HuH-7.5 (cell line): ENCODE measurements at places on chromosomes 3 and 15.
A peak's percentile ranks its signal among the peaks of the same experiment; 100 is the strongest.

DNA sequence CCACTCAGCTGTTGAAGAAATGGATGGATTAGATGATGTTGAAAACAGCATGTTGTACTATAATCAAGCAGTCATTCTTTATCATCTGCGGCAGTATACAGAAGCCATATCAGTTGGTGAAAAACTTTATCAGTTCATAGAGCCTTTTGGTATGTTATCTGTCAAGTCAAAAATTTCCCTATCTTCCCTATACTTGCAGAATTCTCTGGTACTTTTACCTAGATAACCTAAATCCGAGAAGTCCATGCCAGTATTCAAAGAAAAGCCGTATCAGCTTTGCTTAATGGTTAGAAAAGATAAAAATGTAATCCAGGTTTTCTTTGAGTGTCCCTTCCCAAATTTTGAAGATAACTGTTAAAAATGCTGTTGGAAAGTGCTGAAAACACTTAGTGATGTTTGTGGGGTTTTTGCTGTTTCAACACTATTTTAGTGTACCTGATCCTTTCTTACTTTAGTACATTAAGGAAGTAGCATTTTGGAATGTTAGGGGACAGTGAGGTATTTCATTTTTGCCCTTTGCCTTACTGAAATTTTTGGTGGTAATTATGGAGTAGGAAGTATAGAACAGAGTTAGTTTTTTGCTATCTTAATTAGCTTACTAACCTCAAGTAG is 23.8 kb downstream of the CNOT10 start:
- DNase-seq, result no peak

DNA sequence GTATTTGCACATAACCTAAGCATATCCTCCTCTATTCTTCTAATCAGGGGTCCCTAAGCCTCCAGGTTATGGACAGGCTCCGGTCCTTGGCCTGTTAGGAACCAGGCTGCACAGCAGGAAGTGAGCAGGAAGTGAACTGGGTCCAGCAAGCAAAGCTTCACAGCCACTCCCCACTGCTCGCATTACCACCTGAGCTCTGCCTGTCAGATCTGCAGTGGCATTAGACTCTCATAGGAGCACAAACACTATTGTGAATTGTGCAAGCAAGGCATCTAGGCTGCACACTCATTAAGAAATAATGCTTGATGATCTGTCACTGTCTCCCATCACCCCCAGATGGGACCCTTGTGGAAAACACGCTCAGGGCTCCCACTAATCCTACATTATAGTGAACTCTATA is 9.8 kb downstream of the MSL2 start:
- DNase-seq, result no peak

GRCh38 chr3:170804078-170804477 is 65.9 kb downstream of the RPL22L1 start:
- DNase-seq, result no peak

GRCh38 chr3:12444582-12445471 is 39.5 kb upstream of the TSEN2 start:
- peak; percentile 93 for DNase-seq

- DNase-seq, result no peak
Measured at GRCh38 chr3:185988080-185988815, 50.4 kb upstream of the TRA2B start.

GRCh38 chr15:101156509-101157159 is 95.2 kb downstream of the CHSY1 start:
- DNase-seq, result no peak

GRCh38 chr3:71229905-71230657 is 353.4 kb downstream of the FOXP1 start:
- no peak for DNase-seq

DNA sequence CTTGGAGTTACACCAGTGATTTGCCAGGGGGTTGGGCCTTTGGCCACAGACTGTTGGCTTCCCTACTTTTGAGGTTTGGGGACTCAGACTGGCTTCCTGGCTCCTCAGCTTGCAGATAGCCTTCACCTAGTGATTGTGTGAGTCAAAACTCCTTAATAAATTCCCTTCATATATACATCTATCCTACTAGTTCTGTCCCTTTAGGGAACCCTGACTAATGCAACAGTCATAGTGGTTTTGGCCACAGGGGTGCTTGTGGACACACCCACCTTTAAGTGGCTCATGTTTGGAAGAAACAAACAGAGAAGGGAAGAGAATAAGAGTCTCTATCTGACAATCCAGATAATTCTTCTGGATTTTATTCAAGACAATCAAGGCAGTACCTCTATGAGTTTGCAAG is 457.7 kb downstream of the EPHA3 start:
- no peak for DNase-seq

GRCh38 chr15:50415752-50416404 is 8.3 kb upstream of the USP8 start:
- no peak for DNase-seq

- DNase-seq, result no peak
Measured at GRCh38 chr3:59609657-59610348, 560.0 kb upstream of the CFAP20DC start.

GRCh38 chr3:132231633-132232032 is 85.6 kb upstream of the ACP3 start:
- no peak for DNase-seq

- DNase-seq, result no peak
Measured at GRCh38 chr15:75232826-75233503, 25.2 kb upstream of the GOLGA6C start.

- no peak for DNase-seq
Measured at GRCh38 chr3:114879059-114880031, 267.7 kb downstream of the ZBTB20 start.

GRCh38 chr15:50350621-50351020 is 4.4 kb downstream of the GABPB1 start:
- DNase-seq, result no peak

- no peak for DNase-seq
Measured at GRCh38 chr3:172904711-172905373, 154.3 kb downstream of the ECT2 start.

DNA sequence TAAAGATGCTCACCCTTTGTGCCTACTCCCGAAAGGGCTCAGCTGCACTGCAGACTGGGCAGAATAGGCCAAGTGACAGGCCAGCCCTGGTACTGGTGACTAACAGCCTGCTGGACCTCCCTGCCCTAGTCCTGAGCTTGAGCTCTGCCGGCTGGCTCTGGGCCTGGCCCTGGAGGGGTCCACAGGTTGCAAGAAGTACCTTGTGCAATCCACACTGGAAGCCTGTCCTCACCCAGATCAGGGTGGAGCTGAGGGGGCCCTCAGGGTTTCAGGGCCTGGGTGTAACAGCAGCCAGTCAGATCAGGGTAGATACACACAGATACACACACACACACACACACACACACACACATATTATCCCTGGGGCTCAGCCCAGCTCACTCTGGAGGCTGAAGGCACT is 27.3 kb upstream of the PLA2G4D start:
- DNase-seq, result no peak

GRCh38 chr3:9770276-9770812 is 597 bp upstream of the CAMK1 start:
- peak; percentile 94 for DNase-seq

DNA sequence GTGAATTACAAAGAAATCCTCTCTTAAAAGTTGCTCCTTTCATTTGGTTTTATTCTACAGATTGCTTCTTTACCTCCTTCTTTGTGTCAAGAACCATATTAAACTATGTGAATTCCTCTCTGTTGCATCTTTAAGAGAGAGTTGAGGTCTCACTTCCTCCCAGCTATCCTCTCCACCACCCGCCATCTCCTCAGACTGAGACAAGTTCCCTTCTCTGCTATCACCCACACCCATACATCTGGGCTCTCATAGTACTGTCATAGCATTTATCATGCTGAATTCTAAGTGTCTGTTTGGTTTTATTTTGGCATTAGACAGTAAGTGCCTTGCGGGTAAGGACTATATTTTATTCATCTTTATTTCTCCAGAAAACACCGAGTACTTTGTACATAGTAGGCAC is 54.2 kb downstream of the B3GALNT1 start:
- DNase-seq, result no peak

DNA sequence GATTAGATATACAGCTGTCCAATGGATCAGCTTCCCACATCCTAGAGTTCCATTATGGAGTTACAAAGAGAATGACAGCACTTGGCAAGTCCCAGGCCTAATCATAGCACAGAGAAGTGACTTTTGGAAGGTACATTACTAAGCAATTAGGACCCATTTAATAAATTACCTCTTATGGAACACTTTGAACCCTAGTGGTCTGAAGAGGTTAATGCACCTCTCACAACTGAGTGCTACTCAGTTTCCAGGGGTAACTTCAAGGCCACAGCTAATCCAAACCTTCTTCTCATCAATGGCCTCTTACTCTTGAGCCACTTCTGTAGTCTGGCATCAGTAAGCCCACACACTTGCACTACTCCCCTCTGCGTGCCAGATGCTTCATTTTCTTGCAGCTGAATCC is 34.9 kb upstream of the MEIS2 start:
- DNase-seq, result no peak

- DNase-seq, result peak; percentile 44
Measured at GRCh38 chr3:51501833-51502561, 2.2 kb upstream of the DCAF1 start.

- no peak for DNase-seq
Measured at GRCh38 chr3:193388361-193388760, 9.8 kb upstream of the ATP13A5 start.

DNA sequence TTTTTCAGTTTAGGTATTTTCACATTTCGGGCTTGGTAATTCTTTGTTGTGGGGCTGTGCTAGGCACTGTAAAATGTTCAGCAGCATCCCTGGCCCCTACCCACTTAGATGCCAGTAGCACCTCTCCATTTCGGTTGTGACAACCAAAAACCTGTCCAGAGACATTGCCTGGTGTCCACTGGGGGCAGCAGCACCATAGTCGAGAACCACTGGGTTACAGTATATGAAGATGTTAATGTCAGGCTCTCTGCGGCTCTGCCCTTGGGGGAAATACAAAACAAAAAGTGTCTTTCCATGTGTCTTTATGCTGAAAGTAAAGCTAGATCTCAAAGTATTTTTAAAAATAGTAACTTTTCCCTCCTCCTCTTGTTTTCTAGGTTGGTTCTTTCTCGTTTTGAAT is 177.2 kb downstream of the ITPR1 start:
- peak; percentile 48 for DNase-seq

DNA sequence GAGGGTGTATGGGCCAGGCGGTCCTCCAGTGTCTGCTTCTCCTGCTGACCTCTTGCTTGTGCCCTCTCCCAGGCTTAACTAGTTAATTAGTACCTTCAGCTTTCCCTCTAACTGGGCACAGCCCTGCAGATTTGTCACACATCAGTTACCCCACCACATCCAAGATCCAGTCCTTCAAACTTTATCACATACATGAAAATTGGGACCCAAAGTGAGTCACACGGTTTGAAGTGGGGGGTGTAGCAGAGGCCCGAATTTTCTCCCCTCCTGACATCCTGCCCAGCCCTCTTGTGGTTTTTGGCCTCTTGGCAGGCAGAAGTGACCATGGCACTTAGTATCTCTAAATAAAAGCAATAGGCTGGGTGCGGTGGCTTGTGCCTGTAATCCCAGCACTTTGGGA is 3.9 kb downstream of the MAPKAPK3 start:
- no peak for DNase-seq

DNA sequence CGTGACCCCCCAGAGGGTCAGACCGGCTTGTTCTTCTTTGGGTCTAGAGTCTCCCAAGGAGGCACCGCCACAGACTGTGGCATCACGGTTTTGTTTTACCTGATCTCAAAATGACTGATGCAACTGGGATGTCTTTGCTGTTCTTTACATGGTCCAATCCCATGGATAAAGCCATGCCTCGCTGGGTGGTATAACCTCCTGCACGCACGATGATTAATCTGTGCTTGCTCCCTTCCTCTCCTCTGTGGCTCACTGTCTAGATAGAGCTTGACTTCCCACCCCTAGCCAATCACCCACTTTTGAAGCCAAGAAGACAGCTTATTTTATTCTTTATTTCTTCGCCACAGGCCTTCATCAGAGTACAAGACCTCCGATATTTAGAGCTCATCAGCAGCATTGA is 36.6 kb upstream of the RHO start:
- no peak for DNase-seq

GRCh38 chr15:64599716-64600115 is 139.3 kb downstream of the ZNF609 start:
- DNase-seq, result no peak

- DNase-seq, result no peak
Measured at GRCh38 chr3:196225086-196225485, 8.8 kb downstream of the SLC51A start.

GRCh38 chr15:96413657-96414056 is 83.2 kb downstream of the NR2F2 start:
- no peak for DNase-seq

GRCh38 chr3:158640646-158641045 is 3.7 kb upstream of the GFM1 start:
- no peak for DNase-seq

GRCh38 chr15:71494563-71495397 is 315.6 kb upstream of the NR2E3 start:
- DNase-seq, result no peak

DNA sequence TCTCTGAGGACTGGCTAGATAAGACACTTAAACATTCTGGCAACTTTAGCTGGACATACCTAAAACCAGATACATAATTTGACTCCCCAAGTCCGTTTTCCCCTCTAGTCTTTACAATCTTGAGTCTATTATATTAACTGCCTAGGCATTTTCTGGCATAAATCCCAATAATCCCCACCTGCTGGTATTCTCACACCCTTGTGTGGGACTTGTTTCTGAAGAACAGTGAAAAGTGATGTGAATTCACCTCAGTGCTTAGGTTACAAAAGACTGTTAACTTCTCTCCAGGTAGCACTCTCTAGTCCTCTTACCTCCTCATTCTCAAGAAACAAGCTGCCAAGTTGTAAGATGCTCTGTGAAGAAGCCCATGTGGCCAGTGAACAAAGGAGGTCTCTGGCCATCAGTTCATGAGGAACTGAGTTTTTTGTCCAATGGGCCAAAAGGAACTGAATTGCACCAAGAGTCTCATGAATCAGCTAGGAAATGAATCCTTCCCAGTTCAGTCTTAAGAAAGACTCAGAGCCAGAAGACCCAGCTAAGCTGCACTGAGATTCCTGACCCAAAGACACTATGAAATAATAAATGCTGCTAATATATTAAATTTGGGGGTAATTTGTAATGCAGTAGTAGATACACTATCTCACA is 4.1 kb downstream of the OSBPL11 start:
- no peak for DNase-seq

DNA sequence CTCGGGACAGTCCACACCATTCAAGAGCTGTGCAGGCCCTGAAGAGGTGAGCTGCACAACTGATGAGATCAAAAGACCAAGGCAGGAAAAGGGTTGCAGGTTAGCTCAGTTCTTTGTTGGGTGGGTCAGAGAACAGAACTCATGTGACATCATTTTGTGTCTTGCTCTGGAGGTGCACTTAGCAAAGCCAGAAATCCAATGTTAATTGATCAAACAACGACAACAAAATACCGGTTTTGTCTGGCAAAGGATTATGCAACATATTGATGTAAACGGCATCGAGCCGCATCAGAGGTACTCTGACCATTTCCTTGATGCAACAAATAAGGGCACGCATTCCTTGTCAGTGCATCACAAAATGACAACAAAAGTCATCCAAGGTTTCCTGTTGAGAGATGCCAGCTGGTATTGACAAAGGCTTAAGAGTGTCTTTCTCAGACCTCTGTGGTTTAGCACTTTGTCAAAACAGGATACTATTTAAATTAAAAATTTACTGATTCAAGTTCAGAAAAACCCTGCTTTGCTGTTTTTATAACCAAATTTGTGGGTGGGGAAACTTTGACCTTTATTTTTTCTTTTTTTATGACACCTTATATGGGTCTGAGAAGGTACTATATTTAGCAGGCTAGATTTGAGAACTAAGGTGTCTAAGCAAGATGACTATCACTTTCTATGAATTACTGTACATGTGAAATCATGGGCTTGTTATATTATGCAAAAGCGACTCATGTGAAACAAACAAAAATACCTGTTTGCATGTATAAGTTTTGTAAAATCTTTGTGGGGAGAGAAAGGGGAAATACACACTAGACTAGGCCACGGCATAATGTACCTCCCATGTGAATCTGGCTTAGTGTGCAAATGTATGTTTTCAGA is 496.1 kb downstream of the FOXP1 start:
- no peak for DNase-seq
